Gastroesophageal sphincter (tissue), 4 donors: ENCODE measurements at places on chromosomes 11 and 22. TPM values are rescaled to one million over a fixed set of nuclear protein-coding genes. Genes with fewer than 3 reads are reported as not detected.

- no peak for ATAC-seq
Measured at GRCh38 chr22:23565915-23566704, 14.0 kb downstream of the IGLL1 start.

DNA sequence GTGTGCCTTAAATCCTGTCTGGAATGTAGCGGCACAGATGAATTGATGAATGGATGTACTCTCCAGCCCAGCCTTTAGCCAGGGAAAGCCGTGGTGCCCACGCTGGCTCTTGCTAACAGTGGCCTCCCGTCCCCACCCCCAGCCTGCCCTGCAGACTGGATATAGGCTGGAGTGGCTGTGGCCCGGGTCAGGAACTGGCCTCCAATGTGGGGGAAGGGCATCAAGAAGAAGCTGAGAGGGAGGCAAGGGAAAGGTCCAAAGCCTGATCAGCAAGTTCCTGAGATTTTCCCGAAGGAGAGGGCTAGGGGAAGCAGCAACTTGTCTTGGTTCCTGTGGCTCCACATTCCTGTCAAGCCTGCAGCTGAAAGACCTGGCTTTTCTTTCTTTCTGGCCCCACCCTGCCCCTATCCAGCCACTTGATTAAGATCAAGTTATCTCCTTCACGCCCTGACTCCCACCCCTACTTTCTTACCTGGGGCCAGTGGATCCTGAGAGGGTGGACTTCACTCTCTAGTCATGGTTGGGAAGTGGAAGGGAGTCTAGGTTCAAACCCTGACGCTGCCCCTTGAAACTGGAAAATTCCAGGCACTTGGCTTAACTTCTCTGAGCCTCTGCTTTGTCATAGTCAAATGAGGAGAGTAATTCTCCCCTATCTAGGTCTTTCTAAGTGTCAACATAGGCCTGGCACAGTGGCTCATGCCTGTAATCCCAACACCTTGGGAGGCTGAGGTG is 11.0 kb upstream of the MICALL1 start:
- ATAC-seq: no peak

DNA sequence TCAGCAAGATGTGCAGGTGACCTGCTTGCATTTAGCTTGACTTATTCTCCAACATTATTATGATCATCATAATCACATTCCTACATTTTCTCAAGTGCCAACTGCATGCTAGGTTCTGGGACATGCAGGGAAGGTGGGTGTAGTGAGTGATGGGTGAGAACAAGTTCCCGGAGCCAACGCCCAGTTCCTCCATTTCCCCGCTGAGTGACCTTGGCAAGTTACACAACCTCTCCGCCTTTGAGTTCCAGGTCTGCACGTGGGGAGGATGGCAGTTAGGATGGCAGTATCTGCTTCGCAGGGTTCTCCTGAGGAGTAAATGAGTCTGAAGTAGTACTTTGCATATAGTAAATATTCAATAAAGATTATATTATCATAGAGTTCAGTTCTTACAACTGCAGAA is 140.3 kb downstream of the GRIK4 start:
- no peak for ATAC-seq

The KCTD21 gene
- 5.7 TPM for total RNA-seq

The TSGA10IP gene
- not detected for total RNA-seq

The SCUBE1 gene
- 49.0 TPM for total RNA-seq

The APOL4 gene
- total RNA-seq: 3.5 TPM
